ENCODE measurements at places on chromosomes 3 and 15. TPM values are rescaled to one million over a fixed set of nuclear protein-coding genes. Genes with fewer than 3 reads are reported as not detected.

DNA sequence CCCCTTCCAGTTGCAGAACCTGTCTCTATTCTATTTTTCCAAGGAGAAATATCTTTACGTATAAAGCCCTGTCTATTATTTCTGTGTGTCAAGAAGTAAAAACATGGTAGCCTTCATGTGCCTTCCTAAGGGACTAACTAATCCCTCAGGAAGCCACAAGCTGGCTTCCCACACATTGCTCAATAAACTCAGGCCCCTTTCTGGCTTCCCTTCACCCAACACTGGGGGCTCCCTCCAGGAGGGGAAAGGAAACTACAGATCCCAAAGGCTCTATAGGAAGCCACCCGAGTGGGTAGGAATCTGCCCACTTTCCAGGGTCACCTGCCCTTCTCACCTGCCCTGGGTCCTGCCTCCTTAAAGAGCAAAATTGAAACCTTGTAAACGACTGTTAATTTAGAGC lies 4.6 kb downstream of the TLE3 start:
- DNase-seq = peak; percentile 44

ERICH6 gene
- total RNA-seq = not detected

DNA sequence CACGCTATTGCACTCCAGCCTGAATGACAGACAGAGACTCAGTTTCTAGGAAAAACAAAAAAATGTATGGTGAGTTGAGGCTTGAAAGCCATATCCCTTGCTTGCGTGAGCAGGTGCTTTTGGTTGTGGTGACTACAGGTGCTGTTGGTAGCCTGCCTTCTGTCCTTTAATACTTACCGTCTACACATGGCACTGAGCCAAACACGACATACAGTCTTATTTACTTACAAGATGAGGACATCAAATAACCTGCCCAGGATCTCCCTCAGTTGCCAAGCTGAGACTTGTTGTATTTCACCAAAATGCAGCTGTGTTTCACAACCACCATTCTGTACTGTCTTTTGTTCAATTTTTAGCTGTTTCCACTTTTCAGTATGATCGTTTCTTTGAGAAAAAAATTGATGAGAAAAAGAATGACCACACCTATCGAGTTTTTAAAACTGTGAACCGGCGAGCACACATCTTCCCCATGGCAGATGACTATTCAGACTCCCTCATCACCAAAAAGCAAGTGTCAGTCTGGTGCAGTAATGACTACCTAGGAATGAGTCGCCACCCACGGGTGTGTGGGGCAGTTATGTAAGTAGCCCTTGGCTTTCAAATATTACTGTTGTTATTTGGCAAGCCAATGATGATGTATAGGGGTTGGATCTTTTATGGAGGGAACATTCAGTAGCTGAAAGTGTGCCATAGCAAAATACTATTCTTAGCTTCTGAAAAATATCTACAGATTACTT lies 6.5 kb downstream of the ALAS1 start:
- no peak for DNase-seq

DNA sequence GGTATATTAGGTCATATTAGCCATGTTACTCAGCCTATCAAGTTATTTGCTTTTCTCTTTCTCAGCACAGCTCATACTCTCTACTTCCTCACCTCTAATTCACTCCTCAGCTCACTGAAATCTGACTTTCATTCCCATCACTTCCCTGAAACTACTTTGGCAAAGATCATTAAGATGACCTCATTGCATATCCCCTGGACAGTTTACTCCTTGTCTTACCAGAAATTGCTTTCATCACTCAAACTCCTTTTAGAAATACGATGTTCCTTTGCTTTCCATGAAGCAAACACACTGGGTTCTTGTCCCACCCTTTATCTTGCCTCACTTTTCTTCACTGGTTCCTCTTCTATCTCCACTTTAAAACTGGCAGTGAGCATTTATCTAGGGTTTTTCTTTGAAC lies 354.4 kb downstream of the TUSC7 start:
- no peak for DNase-seq

DNA sequence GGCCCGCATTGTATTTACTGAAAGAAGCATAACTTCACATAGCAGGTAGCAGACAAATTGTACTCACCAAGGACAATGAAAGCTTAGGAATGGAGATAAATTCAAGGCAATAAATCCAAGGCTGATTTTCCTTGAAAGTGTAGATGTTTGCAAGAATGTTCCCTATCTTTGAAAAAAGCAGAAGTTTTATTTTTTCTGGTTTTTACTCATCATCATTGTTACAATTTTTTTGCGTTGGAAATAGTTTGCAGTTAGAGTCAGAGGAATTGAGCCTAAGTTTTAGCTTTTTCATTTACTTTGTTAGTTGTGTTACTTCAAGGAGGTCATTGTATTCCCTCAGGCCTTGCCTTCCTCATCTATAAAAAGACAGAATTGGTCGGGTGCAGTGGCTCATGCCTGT lies 213.9 kb upstream of the TBL1XR1 start:
- no peak for DNase-seq

SLC27A2 gene
- 1.3 TPM for total RNA-seq

DNA sequence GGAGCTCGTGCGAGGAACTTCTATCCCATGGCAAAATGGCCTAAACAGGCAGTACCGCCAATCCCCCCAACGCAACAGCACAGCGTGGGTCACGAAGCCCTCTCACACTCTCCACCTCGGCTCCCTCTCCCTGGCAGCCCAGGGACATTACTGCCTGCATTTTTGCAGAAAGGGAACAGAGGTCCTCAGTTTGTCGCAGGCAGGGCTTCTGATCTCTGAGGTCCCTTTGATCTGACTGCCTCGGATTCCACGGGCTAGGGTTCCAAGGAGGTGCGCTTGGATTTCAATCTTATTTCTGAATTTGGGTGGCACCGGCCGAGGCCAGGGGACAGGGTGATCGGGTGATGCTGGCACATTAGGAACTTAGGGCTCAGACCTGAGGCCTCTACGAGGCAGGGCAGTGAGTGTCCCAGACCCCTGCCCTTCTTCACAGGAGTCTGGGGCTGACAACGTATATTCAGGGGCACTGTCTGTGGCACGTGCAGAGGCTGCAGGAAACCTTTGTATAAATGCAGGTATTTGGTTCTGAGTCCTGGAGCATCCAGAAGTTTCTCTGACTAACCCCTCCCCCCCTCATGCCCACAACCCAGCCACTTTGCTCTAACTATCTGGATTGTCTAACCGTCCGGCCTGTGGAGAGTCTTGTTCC lies 197.9 kb downstream of the XXYLT1 start:
- no peak for DNase-seq

DNA sequence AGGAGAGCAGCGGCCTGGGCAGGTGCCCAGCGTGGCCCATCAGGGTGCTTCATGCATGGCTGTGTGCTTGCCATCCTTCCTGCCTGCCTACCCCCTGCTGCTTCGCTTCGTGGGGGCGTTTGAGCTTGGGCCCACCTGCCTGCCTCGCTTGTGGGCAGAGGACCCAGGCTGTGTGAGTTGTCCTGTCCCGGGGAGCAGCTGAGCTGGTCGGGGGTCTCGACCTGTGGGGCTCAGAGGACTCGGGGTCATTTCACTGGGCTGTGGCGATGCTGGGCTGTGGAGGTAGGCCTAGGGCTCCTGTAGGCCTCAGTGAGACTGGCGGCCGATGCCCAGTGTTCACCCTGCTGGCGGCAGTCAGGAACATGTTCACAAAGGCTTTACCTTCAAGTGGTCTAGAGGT lies 12.1 kb upstream of the STAB1 start:
- no peak for DNase-seq

DNA sequence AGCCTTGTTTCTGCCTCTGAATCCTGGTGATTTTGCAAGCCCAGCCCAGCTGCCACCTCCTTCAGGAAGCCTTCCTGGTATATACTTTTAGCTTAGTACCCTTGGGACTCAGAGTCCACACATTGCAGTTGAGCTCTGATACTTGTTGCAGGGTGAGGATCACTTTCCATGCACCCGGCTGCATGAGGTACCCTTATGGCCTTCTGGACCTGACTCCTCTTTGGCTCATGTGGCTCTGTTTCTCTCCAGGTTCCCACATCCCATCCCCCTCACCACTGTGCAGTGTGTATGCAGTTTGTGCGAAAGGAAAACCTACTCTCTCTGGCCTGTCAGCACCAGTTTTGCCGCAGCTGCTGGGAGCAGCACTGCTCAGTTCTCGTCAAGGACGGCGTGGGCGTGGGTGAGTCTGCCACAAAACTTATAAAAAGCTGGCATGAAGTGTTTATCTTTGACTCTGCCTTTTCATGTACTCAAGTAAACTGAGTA lies 23.1 kb upstream of the P4HTM start:
- DNase-seq = no peak

Measured in Daoy (cell line).